ENCODE measurements at places on chromosomes 2 and 18.
A peak's percentile ranks its signal among the peaks of the same experiment; 100 is the strongest.

- no peak for DNase-seq
Measured at GRCh38 chr2:21947046-21947445, 823.3 kb downstream of the TDRD15 start.

- no peak for DNase-seq
Measured at GRCh38 chr2:48545244-48545643, 15.3 kb downstream of the STON1 start.

- DNase-seq = no peak
Measured at GRCh38 chr2:204069804-204070203, 133.2 kb downstream of the ICOS start.

GRCh38 chr2:227623226-227623625, 5.9 kb downstream of the SCYGR4 start:
- DNase-seq = no peak

- no peak for DNase-seq
Measured at GRCh38 chr2:96506016-96506906, 1.1 kb upstream of the NEURL3 start.

- no peak for DNase-seq
Measured at GRCh38 chr2:108594982-108595464, 60.8 kb downstream of the LIMS1 start.

GRCh38 chr2:217886720-217887309, 116.0 kb downstream of the TNS1 start:
- peak; percentile 18 for DNase-seq

- no peak for DNase-seq
Measured at GRCh38 chr2:231682603-231683291, 25.6 kb upstream of the PTMA start.

- no peak for DNase-seq
Measured at GRCh38 chr18:50451100-50451842, 76.4 kb downstream of the SKA1 start.

- no peak for DNase-seq
Measured at GRCh38 chr2:204078003-204078698, 141.6 kb downstream of the ICOS start.

DNA sequence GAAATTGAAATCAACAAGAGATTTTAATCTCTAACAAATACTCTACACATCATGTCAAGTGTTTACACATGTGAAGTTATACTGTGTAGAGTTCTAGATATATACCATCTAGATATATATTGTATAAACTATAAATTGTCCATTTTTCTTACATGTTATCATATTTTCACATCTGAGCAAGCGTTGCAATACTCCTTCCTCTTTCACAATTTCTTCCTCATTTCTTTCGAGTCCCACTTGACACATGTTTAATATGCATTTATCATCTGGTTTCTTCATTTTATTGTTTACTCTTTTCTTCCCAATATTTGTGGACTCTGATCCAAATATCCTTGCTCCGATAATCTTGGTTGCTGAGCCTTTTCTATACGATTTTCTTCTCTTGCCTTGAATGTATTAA, 50.2 kb downstream of the UNC80 start:
- DNase-seq = no peak

DNA sequence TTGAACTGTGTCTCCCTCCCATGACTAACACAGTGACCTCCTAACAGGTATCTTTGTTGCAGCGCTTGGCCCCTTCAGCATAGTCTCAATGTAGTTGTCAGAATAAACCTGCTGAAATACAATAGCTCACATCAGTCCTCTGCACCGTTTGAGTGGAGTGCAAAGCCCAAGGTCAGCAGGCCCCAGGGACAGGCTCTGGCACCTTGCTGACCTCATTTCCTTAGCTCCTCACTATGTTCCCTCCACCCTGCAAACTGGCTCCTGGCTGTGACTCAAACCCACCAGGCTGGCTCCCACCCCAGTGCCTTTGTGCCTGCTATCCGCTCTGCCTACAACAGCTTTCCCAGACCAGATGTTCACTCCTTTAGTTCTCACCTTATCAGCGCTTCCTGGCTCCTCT, 146.7 kb downstream of the LRATD1 start:
- no peak for DNase-seq

- DNase-seq = no peak
Measured at GRCh38 chr2:56382466-56382865, 198.7 kb downstream of the CCDC85A start.

DNA sequence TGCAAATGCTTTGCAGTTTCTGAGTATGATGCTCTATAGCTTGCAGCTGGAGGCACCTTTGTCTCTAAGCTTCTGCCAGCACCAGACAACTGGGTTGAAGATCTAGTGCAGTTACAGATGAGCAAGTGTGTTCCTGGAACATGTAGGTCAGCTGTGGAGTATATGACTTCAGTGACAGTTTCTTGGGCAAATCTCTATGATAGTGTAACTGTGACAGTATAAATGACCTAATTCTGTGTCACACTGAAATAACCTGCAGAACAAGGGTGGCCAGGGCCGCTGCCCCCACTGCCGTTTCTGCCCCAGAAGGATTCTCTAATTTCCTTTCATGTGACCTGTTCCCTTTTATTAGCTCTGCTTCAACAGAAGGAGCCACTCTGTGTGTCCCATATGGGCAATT, 145.3 kb upstream of the DAPL1 start:
- no peak for DNase-seq

GRCh38 chr2:126699716-126700581, 44.0 kb downstream of the GYPC start:
- DNase-seq = no peak

GRCh38 chr2:121532894-121533293, 2.2 kb downstream of the RNU4ATAC start:
- DNase-seq = no peak

GRCh38 chr2:166891727-166892126, 3.4 kb downstream of the XIRP2 start:
- DNase-seq = no peak

DNA sequence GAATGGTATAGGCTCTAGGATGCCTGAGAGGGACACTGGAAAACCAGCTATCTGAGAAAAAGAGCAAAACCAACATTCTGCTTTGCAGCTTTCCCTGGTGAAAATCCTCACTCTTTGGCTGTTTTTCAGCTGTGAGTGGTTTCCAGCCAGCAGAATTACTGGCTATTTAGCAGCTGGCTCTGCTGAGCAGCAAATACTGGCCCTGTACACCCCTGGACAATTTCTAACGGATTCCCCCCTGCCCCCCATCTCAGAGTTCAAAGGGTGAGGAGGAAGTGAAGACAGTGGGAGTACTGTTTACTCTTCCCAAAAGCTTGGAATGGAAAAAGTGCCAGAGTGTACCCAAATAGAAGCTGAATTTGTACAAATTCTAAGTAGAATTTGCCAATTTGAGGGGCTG, 26.1 kb upstream of the IMP4 start:
- no peak for DNase-seq

- DNase-seq = no peak
Measured at GRCh38 chr2:66869076-66869475, 434.2 kb downstream of the MEIS1 start.

GRCh38 chr2:61042807-61043206, 22.9 kb upstream of the SANBR start:
- DNase-seq = no peak

- no peak for DNase-seq
Measured at GRCh38 chr2:237711458-237712150, 84.2 kb downstream of the LRRFIP1 start.

DNA sequence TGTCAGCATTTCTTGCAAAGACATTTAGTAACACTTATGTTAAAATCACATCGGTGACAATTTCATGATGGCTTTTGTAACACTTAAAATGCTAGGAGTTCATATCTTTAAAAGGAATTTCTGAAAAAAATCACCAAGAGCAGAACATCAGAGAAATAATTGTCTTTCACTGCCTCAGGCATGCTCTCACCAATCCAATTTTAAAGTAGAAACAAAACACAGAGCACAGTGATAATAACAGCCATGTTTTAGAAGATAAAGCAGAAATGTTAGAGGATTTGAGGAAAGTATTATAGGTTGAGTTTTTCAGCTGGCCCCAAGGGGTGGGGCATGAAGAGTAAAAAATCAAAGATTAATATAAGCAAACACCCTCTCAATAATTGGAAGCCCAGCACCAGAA, 1037.6 kb downstream of the DSC3 start:
- no peak for DNase-seq

DNA sequence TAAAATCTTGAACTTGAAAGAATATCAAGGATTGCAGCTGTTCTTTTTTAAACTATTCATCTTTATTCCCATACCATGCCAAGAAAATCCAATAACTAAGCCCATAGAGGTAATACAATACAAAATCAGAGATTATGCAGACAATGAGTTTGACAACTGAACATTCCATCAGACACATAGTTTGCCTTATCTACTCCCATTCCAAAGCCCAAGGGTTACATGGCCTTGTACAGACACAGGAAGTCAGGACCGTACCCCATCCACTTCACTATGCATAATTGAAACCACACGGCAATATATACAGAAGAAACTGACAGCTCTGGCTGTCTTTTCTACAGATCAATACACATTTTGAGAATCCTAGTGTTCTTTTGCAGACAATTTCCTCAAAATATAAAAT, 181.3 kb downstream of the TMX3 start:
- DNase-seq = no peak

DNA sequence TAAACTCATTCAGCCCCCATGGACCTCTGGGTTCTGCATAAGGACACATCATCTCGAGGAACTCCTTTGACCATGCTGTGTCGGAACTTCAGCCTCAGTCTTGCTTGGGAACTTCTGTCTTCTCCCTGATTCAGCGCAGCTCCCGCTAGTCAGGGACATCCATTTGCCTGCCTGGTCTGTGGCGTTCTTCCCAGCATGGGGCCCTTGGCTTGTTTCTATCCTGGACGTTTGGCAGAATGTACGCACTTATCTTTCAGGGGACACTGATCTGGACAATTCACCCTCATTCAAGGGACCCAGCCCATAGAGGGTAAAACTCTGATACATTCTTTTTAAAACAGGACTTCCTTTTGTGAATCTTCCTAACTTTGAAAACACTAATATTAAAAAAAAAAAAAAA, 75.8 kb upstream of the WIPF1 start:
- no peak for DNase-seq

- no peak for DNase-seq
Measured at GRCh38 chr2:144512470-144512869, 7.4 kb downstream of the ZEB2 start.

DNA sequence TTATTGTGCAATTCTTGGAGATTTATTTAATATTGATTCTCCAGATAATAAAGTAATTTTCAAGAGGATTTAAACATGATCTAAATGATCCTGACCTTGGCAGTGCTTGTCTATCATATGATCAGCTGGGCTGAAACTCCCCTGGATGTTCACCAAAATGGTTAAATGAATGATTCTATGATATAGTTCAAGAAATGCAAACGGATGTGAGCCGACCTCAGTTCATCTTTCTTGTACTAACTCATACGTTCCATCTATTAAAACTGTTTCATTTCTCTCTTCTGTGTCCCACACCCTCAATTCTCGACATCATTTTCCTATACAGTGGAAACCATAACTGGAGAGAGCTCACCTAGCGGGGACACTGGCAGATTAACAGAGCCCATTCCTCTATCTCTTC, 281.7 kb upstream of the CCDC68 start:
- no peak for DNase-seq

GRCh38 chr18:58276789-58277739, 233.0 kb downstream of the NEDD4L start:
- no peak for DNase-seq

DNA sequence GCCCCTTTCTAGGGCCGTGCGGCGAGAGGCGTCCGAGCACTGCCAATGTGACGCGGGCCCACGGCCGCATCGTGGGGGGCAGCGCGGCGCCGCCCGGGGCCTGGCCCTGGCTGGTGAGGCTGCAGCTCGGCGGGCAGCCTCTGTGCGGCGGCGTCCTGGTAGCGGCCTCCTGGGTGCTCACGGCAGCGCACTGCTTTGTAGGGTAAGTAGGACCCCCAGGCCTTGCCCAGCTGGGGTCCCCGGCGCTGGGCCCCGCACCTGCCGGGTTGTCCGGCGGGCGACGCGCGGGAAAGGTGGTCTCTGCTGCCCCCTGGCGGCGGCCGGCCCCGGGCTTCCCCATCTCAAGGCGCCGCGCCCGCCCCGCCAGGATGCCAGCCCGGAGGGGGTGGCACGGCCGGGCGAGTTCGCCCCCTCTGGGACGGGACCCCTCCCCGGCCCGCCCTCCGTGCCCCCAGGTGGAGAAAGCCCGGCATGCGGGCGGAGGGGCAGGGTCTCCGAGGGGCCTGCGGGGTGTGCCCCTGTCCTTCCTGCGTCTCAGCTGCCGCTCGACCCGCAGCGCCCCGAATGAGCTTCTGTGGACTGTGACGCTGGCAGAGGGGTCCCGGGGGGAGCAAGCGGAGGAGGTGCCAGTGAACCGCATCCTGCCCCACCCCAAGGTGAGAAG, 1.9 kb downstream of the PRSS56 start:
- DNase-seq = peak; percentile 38

- DNase-seq = no peak
Measured at GRCh38 chr2:78068808-78069207, 546.6 kb upstream of the LRRTM4 start.

DNA sequence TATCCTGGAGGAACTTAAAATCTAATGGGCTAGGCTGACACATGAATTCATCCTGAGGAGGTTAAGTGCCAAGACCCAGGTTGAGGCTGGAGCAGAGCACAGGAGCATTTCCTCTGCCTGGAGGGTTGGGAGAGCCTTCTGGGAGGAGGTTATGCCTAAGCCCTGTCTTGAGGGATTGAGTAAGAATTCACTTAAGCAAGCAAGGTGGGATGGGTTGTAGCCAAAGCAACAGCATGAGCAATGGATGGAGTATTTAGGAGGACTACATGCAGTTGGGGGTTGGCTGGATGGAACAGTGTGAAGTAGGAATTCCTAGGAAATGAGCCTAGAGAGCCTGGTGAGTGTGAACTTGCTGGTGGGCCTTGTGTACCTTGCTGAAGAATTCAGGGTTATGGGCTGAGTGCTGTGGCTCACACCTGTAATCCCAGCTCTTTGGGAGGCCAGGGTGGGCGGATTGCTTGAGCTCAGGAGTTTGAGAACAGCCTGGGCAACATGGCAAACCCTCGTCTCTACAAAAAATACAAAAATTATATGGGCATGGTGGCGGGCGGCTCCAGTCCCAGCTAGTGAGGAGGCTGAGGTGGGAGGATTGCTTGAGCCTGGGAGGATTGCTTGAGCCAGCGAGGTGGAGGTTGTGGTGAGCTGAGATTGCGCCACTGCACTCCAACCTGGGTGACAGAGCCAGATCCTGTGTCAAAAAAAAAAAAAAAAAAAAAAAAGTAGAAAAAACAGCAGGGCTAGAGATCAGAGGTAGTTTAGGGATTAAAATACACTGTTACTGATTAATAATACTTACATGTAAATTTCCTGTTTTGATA, 22.2 kb downstream of the TANC1 start:
- DNase-seq = no peak

DNA sequence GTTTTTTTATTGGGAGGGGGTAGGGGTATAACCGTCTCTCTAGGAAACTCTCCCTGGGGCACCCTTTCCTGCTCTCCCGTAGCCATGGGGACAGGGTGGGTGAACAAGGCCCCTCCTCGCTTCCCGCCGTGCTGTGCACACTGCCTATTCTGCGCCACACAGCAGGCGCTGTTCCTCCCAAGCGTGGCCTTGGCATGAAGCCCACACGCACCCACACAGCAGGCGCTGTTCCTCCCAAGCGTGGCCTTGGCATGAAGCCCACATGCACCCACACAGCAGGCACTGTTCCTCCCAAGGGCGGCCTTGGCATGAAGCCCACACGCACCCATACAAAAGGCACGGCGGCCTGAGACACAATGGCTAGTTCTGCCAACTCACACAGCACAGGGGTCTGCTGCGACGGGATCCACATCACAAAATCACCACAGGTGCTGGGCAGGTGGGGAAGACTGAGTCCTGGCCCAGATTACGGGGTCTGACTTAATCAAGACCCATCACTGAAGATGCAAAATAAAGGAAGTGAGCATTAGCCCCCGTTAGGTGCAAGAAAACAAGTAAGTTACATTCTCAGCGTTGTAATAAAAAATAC, 46.6 kb upstream of the TPO start:
- DNase-seq = no peak
